MV-4-11 (cell line): ENCODE measurements at places on chromosomes 4 and X.

DNA sequence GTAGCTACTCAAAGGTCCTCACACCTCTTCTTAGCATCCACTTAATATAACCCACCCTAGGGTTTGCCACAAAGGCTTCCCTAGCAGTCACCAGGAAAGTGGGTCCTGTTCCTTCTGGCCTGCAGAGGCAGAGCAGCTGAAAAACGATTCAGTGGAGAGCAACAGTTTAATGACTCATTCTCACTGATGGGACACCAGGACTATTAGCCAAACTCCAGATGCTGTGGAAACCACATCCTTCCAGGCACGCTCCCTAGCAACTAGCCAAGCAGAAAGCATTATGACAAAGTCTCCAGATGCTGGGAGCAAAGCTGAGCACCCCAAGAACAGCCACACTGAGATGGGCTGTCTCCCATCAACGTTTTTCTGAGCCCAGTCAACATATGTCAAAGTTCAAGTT, 30.3 kb upstream of the UTP14A start:
- peak; percentile 56 for DNase-seq

DNA sequence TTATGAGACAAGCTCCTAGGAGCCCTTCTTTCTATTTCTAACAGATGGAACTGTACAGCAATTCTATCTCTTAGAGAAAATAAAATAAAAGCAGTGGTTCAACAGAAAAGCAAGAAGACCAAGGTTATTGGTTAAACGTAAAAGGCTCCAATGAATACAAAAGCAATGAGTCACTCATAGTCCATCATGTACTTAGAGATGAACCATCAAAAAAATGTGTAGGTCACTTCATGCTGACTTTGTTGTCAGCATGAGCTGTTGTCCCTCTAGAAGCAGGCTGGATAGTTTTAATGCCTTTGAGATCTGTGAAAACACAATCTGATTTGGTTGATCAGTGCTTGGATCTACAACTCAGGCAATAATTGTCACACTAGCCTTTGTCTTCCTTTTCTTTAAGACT, 378.6 kb upstream of the ANXA10 start:
- DNase-seq, result no peak

DNA sequence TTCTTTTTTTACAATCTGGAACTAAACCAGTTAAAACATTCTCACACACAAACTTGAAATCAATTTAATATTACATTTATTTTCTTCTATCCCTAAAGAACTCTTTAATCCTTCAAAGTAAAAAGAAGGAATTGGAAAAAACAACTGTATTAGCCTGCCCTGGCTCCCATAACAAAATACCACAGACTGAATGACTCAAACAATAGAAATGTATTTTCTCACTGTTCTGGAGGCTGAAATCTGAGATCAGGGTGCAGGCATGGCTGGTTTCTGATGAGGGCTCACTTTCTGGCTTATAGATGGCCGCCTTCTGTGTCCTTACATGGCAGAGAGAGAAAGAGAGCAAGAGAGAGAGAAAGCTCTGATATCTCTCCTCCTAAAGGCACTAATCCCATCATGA, 149.4 kb downstream of the PDGFRA start:
- no peak for DNase-seq

DNA sequence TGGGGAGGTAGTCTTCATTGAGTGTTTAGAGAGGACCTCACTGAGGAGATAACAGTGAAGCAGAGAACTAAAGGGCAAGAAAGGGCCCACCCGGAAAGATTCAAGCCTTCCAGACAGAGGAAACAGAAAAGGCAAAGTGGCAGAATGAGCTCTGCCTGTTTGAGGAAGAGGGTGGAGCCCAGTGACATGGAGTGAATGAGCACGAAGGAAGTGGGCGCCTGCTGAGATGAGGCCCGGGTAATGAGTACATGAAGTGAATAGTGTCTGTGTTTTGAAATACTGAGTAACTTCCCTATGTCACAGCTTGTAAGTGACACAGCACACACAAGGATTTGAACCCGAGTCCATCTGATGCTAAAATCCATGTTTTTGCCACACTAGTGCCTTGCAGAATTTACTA, 32.5 kb upstream of the TLR2 start:
- DNase-seq, result peak; percentile 98

- no peak for DNase-seq
These were observed 72.6 kb upstream of the PTPN13 start for GRCh38 chr4:86521373-86521969.

GRCh38 chrX:3711331-3711917, 2.0 kb downstream of the PRKX start:
- no peak for DNase-seq

GRCh38 chrX:136376713-136377112, 76.0 kb downstream of the ADGRG4 start:
- DNase-seq, result no peak
